ENCODE measurements at places on chromosomes 16 and 17. TPM values are rescaled to one million over a fixed set of nuclear protein-coding genes. Genes with fewer than 3 reads are reported as not detected.

DNA sequence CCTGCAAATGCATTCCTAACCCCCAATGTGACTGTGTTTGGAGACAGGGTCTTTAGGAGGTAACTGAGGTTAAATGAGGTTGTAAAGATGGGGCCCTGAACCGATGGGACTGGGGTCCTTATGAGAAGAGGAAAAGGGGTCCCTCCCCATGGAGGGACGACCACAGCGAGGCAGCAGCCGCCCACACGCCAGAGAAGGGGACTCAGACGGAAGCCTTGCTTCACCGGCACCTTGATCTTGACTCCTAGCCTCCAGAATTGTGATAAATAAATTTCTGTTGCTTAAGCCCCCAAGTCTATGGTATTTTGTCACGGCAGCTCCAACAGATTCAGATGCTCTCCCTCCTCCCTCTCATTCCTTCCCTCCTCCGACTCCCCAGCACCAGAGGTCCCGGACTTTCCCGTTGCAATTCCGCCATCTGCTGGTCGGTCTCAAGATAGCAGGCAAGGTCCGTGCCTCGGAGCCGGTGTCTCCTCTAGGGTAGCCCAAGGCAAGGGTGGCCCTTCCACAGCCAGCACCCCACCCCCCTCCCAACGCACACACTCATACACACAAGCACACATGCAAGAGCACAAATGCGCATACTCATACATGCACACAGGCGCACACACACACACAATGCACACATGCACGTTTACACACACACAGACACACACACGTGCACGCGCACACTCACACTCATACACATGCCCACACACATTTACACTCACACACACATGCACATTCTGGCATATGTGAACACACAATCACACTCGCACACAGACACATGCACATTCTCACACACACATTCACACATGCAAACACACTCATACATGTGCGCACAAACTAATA lies 23.1 kb upstream of the C16orf78 start:
- peak; percentile 59 for DNase-seq

Gene CDH3
- polyA plus RNA-seq: not detected

Gene MYCBPAP
- 0.79 TPM for polyA plus RNA-seq

Gene FSCN2
- polyA plus RNA-seq: 0.48 TPM

DNA sequence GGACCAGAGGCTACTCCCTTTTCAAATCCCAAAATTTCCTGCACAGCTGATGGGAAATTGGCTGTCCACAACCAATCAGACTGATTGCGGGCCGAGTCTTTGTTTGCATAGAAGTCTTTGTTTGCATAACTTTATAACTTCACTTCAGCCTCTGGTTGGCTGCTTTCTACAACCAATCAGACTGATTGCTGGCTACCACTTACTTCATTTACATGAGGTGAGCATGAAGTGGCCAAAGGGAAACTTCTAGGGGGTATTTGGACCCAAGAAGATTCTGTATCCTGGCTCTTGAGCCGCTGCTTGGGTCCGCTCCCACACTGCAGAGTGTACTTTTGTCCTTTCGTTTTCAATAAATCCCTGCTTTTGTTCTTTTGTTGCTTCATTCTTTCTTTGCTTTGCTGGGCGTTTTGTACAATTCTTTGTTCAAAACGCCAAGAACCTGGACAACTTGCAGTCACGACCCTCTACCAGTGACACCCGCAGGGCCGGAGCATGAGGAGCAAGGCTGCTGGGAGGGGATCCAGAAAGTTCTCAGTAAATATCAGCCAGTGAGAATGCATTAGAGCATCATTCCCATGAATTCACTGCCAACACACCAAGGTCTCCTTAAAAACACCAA lies 67.5 kb downstream of the IQCK start:
- DNase-seq: no peak

Gene MYO15A
- polyA plus RNA-seq: 0.70 TPM

GRCh38 chr17:5719976-5720375 lies 135.7 kb upstream of the NLRP1 start:
- no peak for DNase-seq
